ENCODE measurements at places on chromosomes 2 and 18.

DNA sequence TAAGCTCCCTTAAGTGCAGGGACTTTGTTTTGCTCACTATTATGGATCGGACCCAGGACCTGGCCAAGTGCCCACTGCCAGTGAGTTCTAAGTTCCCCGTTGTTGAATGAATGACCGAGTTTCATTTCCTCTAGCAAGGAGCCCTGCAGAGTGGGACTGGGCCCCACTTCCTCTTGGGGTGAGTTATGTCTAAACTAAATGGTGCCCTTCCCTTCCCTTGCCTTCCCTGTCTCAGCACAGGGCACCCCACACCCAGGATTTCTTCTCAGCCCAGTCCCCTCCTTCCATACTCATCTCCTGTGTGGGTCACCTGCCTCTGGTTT is 195.3 kb upstream of the HS6ST1 start:
- DNase-seq = no peak

DNA sequence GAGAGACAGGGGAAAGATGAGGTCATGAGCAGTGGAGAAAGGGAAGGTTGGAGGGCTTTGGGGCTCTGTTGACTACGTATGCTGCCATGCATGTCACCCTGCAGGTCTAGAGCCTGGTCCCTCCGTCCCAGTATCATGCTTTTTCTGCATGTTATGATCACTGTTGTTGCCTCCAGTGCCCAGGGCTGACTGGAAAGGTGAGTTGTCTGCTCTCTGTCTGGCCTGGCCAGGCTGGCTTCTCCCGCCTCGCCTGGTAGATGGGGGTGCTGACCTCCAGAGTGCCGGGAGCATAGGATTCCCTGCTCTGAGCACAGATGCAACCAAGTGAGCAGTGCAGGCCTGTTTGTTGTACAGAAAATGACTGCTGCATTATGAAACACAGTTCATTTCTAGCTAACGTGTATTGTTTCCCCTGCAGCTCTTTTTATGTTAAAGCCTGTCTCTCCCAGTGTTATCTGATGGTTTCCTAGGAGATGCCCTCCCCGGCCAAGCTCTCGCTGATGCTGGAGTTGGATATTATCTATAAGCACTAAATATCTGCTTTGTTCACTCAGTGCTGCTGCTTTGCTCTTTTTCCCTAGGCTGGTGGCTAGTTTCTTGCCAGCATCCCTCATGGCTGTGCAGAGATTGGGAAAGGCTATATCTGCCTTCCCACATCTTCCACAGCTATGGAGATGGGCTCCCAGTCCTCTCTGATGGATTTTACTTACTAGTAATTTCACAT is 158.2 kb downstream of the TDRD15 start:
- DNase-seq = no peak

DNA sequence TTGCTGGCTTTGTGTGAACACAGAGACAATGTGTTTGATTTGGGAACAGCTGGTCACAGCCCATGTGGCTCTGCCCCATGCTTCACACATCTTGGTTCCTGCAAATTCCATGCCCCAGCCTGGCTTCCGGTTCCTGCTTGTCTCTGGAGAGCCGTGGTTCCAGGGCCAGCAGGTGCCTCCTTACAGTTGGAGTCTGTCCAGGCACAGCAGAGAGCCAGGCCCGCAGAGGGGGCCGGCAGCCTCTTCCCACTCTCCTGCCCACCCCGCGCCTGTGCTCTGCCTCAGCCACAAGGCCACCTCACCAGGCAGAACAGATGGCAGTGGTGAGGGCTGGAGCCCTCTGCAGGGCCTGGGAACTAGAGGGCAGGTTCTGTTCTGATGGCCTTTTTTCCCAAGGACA is 81.5 kb downstream of the LDLRAD4 start:
- no peak for DNase-seq

DNA sequence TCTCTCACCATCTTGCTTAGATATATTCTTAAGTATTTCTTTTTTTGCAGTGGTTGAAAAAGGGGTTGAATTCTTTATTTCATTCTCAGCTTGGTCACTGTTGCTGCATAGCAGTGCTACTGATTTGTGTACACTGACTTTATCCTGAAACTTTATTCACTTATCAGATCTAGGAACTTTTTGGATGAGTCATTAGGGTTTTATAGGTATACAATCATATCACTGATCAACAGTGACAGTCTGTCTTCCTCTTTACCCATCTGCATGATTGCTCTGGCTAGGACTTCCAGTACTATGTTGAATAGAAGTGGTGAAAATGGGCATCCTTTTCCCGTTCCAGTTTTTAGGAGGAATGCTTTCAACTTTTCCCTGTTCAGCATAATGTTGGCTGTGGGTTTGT is 6.5 kb downstream of the STARD6 start:
- no peak for DNase-seq

GRCh38 chr2:208426412-208427045 is 19.9 kb downstream of the PTH2R start:
- DNase-seq = no peak

DNA sequence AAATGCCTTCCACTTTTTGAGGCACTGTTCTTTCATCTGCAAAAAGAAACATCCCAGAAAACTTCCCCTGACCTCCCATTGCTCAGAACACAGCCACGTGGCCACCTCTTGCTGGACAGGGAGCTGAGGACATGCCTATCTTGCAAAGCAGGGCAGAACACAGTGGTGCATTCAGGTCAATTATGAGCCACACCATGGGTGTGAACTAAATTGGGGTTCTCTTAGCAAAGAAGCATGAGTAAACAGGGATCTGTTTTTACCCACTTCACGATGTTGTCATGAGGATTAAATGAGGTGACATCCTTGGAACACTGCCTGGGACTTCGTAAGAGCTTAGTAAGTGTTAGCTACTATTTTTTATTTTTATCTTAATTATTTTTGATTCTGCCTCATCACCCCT is 25.1 kb downstream of the BMP10 start:
- no peak for DNase-seq

DNA sequence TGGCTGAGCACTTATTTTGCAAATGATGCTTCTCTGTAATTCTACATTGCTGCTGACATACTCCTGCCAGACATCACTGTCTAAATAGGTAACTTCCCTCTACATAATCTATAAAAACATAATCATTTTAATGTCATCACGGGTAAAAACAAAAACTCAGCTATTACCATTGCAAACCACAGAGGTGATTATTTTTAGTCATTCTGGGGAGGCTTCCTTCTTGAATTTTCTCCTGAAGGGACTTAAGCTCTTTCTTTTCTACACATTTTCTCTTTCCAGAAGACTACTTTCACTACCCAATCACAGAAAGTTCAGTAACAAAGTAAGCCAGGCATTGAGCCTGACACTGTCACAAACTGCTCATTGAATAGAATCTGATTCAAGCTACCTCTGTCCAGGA is 40.4 kb upstream of the NFU1 start:
- no peak for DNase-seq

DNA sequence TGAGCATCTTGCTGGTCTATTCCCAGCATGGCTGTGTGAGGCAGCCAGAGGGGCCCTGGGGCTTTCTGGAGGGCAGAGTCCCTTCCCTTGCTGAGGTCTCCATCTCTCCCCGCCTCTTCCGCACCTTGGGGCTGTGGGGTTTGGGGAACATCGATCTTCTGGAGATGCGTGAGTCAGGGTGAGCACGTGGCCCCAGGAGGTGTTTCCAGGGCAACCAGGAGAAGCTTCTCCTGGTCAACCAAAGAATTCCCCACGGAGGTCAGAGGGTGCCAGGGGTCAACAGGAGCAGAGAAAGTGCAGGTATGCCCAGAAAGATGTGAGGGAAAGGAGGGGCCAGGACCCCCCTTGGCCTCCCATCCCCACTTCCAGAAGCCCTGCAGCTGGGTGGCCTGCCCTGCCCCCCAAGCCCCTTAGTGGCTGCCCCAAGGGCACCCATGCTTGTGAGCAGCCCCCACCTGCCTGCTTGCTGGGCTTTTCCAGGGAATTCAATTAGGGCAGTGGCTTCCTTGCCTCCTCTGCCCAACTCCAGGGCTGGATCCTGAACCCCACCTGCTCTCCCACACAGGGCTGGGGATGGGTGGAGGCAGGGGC is 2.8 kb upstream of the PROM2 start:
- DNase-seq = no peak

GRCh38 chr2:80519121-80519643 is 214.6 kb upstream of the LRRTM1 start:
- DNase-seq = no peak

DNA sequence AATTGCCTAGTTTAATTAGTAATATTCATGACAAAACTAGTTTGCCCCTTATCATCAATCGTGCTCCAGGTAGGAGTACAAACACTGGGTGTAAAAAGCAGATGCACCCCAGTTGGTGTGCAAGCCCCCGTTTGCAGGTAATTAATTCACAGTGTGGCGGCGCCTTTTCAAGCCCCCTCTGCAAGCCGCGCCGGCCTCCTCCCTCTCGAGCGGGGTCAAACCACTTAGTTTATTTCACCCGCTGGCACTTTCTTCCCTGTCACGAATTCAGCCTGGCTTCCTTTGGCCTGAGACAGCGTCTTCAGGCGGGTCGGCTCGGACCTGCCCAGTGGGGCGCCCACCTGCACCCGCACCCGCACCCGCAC is 64.7 kb upstream of the MAPRE2 start:
- no peak for DNase-seq

DNA sequence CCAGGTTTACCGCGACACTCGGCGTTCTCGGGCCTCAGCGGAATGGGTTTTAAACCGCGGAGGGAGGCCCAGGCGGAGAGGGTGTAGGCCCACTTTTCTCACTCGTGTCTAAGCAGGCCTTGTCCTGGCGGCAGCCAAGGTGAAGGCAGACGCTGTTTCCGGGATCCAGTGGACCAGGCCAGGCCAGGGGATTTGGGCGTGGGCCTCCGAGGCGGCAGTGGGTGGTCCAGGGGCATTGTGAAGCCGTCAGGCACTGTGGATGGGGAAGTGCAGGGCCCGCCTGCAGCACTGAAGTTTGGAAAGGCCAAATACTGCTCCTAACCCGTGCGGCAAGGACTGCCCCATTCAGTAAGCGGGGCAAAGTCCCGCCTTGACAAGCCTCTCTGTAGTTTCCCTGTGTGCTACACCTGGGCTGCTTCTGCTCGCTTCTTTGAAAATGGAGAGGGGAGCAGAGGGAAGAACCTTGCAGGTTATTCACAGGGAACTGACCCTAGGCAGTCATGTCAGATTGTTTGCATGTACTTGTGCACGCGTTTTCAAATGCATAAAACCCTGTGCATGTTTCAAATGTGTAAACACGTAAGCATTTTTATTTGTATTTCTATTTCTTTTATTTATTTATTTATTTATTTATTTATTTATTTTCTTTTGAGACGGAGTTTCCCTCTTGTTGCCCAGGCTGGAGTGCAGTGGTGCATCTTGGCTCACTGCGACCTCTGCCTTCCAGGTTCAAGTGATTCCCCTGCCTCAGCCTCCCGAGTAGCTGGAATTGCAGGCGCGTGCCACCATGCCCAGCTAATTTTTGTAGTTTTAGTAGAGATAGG is 7.5 kb upstream of the DLX2 start:
- DNase-seq = no peak

- no peak for DNase-seq
Measured at GRCh38 chr2:144572977-144573376, 53.1 kb upstream of the ZEB2 start.

GRCh38 chr2:238264072-238264460 is 24.2 kb upstream of the HES6 start:
- no peak for DNase-seq

GRCh38 chr2:105749583-105750400 is 5.1 kb downstream of the NCK2 start:
- no peak for DNase-seq

GRCh38 chr2:223459328-223459939 is 142.7 kb downstream of the SCG2 start:
- no peak for DNase-seq

- DNase-seq = no peak
Measured at GRCh38 chr2:231412618-231412963, 17.1 kb downstream of the B3GNT7 start.

DNA sequence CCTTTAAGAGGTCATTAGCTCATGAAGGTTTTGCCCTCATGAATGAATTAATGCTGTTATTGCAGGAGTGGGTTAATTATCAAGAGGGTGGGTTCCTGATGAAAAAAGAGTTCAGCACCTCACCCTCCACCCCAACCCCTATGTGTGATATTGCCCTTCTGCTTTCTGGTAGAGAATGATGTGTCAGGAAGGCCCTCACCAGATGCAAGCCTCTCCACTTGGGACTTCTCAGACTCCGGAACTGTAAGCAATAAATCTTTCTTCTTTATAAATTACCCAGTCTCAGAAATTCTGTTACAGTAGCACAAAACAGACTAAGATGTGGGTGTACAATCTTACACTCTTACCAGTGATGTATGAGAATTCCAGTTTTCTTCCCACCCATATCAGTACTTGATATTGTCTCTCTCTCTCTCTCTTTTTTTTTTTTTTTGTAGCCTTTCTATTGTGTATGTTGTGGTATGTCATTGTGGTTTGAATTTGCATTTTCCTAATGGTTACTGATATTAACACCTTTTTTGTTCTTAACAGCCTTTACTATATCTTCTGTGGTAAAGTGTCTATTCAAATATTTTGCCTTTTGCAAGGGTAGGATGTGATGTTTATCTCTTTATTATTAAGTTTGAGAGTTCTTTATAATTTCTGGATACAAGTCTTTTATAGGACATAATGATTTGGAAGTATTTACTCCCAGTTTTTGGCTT is 10.4 kb upstream of the MAP2 start:
- DNase-seq = no peak

- DNase-seq = no peak
Measured at GRCh38 chr2:25197336-25198208, 29.2 kb upstream of the POMC start.

DNA sequence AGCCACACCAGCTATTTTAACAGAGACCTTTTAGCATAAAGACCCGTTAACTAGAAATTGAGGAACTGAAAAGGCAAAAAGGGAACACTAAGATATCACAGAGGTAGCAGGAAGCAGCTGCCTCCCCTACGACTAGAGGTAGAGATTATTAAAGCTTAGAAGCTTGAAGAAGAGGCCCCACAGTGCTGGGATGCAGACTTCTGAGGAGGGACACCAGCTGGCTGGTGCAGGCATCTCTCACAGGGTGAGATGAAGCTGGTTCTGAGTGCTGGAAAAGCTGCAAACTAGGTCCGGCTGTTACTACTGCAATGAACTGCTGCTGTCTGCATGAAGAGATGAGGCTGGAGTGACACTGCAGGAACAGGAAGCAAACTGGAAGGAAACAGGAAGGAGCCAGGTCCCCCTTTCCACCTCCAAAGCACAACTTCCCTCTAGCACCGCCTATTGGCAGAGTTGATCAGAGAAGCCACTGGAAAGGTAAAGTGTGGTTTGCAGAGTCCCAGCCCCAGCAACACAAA is 61.2 kb upstream of the MRPS9 start:
- DNase-seq = no peak

GRCh38 chr2:104572834-104573233 is 281.1 kb upstream of the POU3F3 start:
- DNase-seq = no peak

GRCh38 chr2:39638581-39638980 is 27.1 kb upstream of the TMEM178A start:
- DNase-seq = no peak

DNA sequence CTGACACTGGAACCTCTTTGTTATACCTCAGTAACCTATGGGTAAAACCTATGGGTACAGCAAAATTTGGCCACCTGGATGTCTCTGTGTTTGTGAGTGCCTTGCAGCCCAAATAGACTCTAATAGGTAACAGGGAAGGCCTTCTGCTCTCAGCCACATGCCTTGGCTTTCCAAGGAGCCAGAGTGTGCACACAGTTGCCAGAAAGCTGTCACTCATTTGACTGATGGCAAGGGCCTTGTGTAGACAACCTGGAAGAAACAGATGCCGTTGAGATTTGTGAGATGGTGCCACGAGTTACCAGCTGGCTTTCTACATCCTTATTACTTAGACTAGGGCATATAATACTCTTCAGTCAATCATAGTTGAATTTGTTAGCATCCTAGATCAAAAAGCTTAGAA is 90.1 kb upstream of the RAB12 start:
- no peak for DNase-seq

GRCh38 chr2:46198164-46198883 is 98.9 kb upstream of the EPAS1 start:
- DNase-seq = no peak

Measured in stimulated activated CD4-positive, alpha-beta T cell treated with anti-CD3 and anti-CD28 coated beads, Interleukin-4, amount 100 ng/mL, for 48 hours (primary cell).